ENCODE measurements at places on chromosomes 4 and X. TPM values are rescaled to one million over a fixed set of nuclear protein-coding genes. Genes with fewer than 3 reads are reported as not detected.

DNA sequence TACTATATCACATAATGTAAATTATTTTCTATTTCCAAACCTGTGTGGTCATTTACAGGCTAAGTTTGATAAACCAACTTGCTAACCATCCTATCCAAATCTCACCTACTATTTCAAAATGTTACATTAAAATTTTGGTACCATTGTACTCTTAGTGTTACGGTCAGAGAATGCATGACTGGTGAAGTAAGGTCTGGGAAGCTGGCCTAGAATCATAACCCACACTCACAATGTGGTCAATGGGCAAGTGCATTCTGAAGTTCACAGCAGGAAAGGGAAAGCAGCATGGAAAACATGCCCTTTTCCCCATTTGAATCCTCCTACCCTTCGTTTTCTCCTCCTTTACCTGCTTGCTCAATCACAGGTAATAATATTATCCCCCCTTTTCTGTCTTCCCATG, 54.4 kb downstream of the PPP3CA start:
- H3K27me3 ChIP-seq = no peaks in the 10 kb centered on the region
- DNase-seq = no peak

DNA sequence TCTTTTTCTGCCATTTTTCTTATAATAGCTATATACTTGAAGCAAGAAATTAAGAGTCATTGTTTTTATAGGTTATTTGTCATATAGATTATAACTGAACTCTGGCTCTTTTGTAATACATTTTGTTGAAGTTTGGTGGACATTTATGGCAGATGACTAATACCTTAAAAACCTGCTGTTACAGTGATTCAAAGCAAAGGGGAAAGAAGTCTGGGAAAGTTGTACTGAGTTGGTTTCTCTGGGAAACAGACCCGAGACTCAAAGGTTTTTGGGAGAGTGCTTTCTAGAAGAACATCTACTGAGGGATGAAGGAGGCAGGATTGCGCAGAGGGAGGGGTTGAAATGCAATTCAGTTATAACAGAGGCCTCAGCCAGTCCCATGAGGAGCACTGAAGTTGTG, 35.9 kb downstream of the NAP1L5 start:
- H3K27ac ChIP-seq = peak overlapping the region; percentile 95
- H3K4me1 ChIP-seq = peaks cover 79% of the 10 kb centered on the region
- peaks cover 12% of the 10 kb centered on the region for H3K36me3 ChIP-seq

DNA sequence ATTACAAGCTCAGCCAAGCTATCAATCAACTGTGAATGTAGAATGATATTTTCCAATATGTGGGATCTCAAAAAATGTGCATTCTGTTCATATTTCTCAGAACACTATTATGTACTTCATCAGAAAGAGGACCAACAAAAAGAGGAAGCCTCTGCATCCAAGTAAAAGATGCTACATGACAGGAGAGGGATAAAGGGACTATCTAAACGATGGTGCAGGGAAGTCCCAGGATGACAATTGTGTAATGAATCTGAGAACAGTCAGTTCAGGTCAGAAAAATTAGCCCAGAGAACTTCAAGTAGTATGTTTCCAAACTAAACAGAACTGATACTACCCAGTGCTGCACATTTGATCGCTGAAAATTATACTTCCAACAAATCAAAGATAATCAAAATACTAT, 127.0 kb downstream of the ZNF330 start:
- peaks cover 67% of the 10 kb centered on the region for H3K4me1 ChIP-seq
- H3K36me3 ChIP-seq = no peaks in the 10 kb centered on the region
- H3K4me3 ChIP-seq = no peak overlapping the region

- no peaks in the 10 kb centered on the region for H3K36me3 ChIP-seq
- no peak overlapping the region for H3K27ac ChIP-seq
- no peak overlapping the region for H3K4me3 ChIP-seq
- H3K4me1 ChIP-seq = peaks cover 23% of the 10 kb centered on the region
- DNase-seq = no peak
Observed at GRCh38 chr4:176558661-176559060, 234.1 kb downstream of the VEGFC start.

DNA sequence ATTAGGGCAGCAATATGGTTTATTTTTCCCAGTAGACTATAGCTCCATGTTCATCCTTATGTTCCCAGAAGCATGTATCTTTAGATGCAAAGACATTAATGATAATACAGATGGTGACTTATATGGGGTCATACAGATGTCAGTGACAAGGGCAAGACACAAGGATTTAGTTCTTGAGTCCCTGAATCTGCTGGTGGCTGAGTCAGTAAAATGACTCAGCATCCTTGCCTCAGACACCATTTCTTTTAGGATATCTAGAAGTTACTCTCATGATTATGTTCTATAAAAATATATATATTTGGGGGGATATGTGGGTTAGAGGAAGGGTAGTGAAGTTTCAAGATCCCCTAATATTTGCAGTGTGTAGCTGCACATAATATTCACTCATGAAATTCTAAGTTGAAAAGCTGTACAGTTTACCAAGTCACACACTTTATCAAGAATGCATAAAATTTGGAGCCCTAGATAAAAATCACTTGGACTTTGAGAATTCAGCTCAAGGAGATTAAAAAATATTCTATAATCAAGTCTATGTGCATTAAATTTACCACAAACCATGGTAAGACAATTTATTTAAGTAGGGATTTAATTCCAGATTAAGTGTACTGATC, 101.9 kb downstream of the LNX1 start:
- H3K27me3 ChIP-seq = no peaks in the 10 kb centered on the region
- peaks cover 29% of the 10 kb centered on the region for H3K4me1 ChIP-seq
- H3K4me3 ChIP-seq = no peak overlapping the region
- H3K27ac ChIP-seq = peak overlapping the region; percentile 85
- DNase-seq = peak; percentile 55

DNA sequence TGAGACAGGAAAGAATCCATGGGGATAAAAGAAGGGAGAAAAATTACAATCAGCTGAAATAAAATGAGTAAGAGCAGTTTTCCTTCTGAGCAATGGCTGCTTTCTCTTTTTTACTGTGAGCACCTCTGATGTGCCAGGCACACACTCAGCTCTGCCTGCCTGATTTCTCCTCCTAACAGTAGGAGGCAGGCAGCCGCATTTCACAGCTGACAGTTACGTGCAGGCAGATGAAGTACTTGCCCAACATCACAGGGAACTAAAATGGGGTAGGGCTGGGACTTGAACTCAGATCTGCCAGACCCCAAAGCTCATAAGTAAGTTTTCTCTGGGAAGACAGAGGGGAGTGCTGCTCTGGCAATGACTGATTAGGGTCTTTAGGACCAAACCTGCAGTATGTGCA, 54.6 kb downstream of the C4orf50 start:
- H3K4me1 ChIP-seq = no peaks in the 10 kb centered on the region
- no peak for DNase-seq
- H3K36me3 ChIP-seq = peaks cover 2% of the 10 kb centered on the region
- H3K27ac ChIP-seq = no peak overlapping the region
- H3K4me3 ChIP-seq = no peak overlapping the region

DNA sequence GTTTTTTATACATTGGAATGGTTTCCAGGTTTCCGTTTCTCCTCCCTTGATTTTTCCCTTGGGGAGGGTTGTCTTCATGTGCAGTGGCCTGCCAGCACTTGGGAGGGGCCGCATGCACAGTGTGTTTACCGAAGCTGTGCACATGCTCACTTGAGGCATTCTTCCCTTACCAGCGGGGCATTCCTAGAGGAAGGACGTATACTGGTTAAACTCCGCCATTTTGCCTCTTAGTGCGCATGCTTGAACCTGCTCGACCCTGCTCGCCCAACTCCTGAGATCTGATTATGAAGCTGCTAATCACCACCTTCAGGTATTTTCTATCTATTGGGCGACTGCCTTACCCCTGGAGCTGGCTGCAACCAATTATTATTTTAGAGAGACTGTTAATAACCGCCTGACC, 76.2 kb downstream of the CXCL13 start:
- H3K4me1 ChIP-seq = no peaks in the 10 kb centered on the region
- H3K27ac ChIP-seq = no peak overlapping the region
- H3K4me3 ChIP-seq = no peak overlapping the region
- H3K36me3 ChIP-seq = no peaks in the 10 kb centered on the region

DNA sequence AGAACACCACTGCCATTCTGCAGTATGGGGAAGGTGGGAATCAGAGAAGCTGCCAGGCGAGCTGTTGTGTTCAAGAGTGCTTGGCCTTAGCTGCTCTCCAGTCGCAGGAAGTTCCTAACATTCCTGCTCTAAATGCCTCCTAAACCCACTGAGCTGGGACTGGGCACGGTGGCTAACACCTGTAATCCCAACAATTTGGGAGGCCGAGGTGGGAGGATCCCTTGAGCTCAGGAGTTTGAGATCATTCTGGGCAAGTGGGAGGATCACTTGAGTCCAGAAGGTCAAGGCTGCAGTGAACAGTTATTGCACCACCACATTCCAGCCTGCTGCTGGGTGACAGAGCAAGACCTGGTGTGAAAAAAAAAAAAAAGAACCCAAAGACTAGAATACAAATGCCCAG, 690.3 kb upstream of the FAM241A start:
- H3K27me3 ChIP-seq = no peaks in the 10 kb centered on the region
- H3K36me3 ChIP-seq = no peaks in the 10 kb centered on the region
- H3K4me1 ChIP-seq = peaks cover 23% of the 10 kb centered on the region

GRCh38 chrX:40663880-40664630, 16.7 kb upstream of the CXorf38 start:
- H3K27me3 ChIP-seq = no peaks in the 10 kb centered on the region
- peaks cover 10% of the 10 kb centered on the region for H3K36me3 ChIP-seq
- peak; percentile 42 for DNase-seq
- H3K4me1 ChIP-seq = no peaks in the 10 kb centered on the region

- H3K4me3 ChIP-seq = no peak overlapping the region
- no peak for DNase-seq
- no peak overlapping the region for H3K27ac ChIP-seq
- H3K4me1 ChIP-seq = no peaks in the 10 kb centered on the region
Observed at GRCh38 chr4:102246416-102246815, 98.9 kb downstream of the SLC39A8 start.

DNA sequence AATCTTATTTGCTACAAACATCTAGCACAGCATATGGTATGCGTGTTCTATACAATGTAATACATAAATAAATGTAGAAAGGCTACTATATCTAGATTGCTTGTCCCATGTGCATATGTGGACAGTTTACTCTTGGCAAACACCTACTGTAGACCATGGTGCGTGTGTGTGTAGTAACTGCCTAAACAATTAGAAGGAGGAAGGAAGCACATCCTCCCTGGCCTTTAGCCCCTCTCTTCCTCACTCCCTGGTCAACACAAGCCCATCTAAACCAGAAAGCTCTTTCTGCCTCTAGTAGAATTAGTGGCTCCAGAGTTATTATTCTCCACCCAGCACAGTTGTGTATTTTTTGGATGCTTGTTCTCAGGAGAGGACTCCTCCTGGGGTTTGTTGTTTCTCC, 73.9 kb downstream of the KDR start:
- H3K4me1 ChIP-seq = no peaks in the 10 kb centered on the region
- peaks cover 1% of the 10 kb centered on the region for H3K27me3 ChIP-seq
- DNase-seq = no peak
- H3K4me3 ChIP-seq = no peak overlapping the region

GRCh38 chrX:40263014-40263560, 165.3 kb upstream of the BCOR start:
- peaks cover 41% of the 10 kb centered on the region for H3K4me1 ChIP-seq
- peak; percentile 42 for DNase-seq
- peaks cover 5% of the 10 kb centered on the region for H3K27me3 ChIP-seq
- peak overlapping the region; percentile 72 for H3K4me3 ChIP-seq
- peak overlapping the region; percentile 94 for H3K27ac ChIP-seq
- H3K36me3 ChIP-seq = no peaks in the 10 kb centered on the region

DNA sequence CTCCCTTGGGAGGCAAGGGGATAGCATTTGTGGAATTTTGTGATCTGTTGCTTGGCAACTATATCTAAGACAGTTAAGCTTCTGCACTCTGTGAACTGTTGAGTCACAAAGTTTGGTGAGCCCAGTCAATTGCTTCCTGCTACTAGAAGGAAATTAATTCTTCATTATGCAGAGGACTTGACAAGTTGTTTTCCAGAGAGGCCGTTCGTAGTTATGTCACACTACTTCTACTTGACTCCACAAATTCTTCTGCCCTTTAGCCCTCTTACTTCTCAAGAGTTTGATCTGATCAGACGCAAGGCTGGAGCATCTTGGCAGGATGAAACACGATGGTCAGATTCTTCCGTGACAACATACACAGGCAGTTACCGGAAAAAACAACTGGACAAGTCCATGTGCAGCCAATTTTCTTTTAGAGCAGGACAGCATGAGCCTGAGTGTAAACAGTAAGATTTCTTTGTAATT, at the start of gene C4orf51:
Gene C4orf51 (plus strand): TSS at position 156 of the 465 bp plus-strand sequence. CDS start 58 bp downstream, at position 214.
- peak; percentile 40 for DNase-seq
- peaks cover 9% of the 10 kb centered on the region for H3K36me3 ChIP-seq
- H3K27me3 ChIP-seq = peaks cover 2% of the 10 kb centered on the region
- H3K4me1 ChIP-seq = peaks cover 36% of the 10 kb centered on the region

DNA sequence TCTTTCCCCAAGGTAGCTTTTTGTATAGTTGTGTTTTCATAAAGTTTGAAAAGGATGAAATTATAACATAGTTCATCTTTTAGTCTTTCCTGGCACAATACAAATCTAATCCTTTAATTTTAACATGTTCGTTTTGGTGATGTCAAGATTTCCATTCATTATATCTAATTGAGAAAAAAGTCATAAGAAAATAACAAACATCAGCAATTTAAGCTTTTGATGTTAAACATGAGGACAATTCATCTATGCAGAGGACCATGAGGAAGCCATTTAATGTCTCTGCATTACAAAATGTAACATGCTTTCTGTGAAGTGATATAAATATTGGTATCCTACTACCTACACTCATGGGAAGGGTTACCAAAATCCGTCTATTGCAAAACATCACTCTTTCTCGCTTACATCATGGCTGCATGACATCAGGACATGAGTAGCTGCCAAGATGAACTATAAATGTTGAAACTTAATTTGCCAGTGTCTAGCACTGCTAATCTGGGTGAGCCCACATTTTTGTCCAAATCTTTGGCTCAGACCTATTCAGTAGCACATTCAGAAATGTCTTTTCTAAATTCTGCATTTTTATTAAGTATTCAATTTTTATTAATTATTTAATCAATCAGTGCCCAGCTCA, 9.5 kb downstream of the EPGN start:
- no peak overlapping the region for H3K27ac ChIP-seq
- DNase-seq = no peak
- no peaks in the 10 kb centered on the region for H3K36me3 ChIP-seq
- no peaks in the 10 kb centered on the region for H3K27me3 ChIP-seq

- no peaks in the 10 kb centered on the region for H3K36me3 ChIP-seq
- H3K27me3 ChIP-seq = peaks cover 2% of the 10 kb centered on the region
- H3K4me1 ChIP-seq = peaks cover 17% of the 10 kb centered on the region
- H3K27ac ChIP-seq = peak overlapping the region; percentile 93
- peak overlapping the region; percentile 64 for H3K4me3 ChIP-seq
Observed at GRCh38 chrX:134821370-134821769, 163.1 kb upstream of the PLAC1 start.

DNA sequence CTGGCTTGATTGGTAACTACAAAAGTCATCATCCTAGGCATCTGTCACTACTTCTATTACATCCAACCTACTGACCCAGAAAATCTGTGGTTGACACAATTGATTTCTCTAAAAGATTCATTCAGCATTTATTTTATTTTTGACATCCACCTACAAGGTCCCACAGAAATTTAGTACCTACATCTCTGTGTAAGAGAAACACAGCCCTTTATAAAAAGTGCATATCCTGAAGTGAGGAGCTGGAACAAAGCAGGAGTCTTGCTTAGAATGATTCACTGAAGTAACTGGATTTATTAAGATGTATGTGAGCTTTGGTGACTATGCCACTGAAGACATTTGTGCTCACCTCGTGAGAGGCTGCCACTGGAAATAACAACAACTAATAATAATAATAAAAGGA, 391.0 kb downstream of the GPAT3 start:
- no peak overlapping the region for H3K27ac ChIP-seq
- no peaks in the 10 kb centered on the region for H3K36me3 ChIP-seq
- H3K4me1 ChIP-seq = no peaks in the 10 kb centered on the region

TRAM1L1 gene
- not detected for total RNA-seq

MAGEA2B gene
- total RNA-seq = not detected

LONRF3 gene
- total RNA-seq = not detected

GAGE12G gene
- total RNA-seq = not detected

TAF7L gene
- total RNA-seq = 0.15 TPM

AKAP14 gene
- not detected for total RNA-seq

Measured in HFFc6 (cell line).